ENCODE measurements at places on chromosomes 16 and 17. TPM values are rescaled to one million over a fixed set of nuclear protein-coding genes. Genes with fewer than 3 reads are reported as not detected.

- no peak for DNase-seq
Measured at GRCh38 chr16:69451166-69451565, 26.7 kb downstream of the CYB5B start.

DHRS7C gene
- total RNA-seq: 0.85 TPM

DNA sequence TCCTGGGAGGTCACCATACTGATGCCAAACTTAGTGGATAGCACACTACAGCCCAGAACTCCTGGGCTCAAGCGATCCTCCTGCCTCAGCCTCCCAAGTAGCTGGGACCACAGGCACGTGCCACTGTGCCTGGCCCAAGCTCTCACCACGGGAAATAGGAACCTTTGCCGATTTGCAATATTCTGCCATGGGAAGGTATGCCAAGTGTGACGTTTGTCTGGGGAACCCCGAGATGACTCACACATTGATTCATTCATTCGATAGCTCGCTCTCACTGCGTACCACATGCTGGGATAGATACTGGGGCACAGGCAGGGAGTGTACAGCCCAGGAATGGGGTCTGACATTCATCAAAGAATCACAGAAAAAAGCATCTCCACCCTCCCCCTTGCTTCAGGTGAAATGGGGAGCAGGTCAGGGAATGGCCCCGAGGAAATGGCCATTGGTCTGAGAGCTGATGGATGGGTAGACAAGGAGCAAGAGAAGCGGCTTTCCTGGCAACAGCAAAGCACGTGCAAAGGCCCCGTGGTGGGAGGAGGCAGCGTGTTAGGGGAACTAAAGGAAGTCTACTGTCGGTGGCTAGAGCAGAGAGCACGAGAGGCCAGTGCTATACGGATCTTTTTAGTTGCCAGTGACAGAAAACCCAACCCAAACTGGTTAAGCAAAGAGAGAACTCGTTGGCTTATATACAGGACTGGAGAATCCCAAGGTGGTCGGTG, 44.1 kb downstream of the DNAH17 start:
- no peak for DNase-seq

TBC1D3E gene
- not detected for total RNA-seq

- DNase-seq: no peak
Measured at GRCh38 chr16:77298418-77299360, 99.5 kb downstream of the SYCE1L start.

C16orf74 gene
- total RNA-seq: 1.3 TPM

MYH1 gene
- 0.06 TPM for total RNA-seq

DNA sequence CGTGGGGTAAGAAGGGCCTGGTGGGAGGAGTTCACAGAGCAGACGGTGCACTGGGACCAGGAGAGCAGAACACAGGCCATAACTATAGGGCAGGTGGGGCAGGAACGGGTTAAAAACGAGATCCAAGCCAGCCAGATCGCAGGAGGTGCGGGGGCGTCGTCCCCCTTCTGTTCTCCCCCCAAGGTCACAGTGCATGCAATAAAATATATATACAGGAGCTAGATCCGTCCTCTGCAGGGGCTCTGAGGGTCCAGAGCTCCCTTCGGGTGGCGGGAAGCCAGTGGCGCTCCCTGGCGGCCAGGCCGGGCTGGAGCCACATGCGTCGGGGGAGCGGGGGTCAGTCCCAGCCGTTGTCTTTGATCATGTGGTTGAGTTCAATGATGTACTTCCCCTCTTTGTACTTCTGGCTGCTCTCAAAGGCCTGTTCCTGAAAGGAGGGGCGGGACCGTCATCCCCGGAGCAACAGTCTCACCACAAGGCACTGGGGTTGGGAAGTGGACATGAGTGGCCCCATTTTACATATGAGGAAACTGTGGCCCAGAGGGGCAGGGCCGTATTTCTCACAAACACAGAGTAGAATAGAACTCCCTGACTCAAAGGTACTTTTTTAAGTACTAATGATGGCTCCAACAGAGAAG, 768 bp upstream of the TBX6 start:
- DNase-seq: peak; percentile 78

DNA sequence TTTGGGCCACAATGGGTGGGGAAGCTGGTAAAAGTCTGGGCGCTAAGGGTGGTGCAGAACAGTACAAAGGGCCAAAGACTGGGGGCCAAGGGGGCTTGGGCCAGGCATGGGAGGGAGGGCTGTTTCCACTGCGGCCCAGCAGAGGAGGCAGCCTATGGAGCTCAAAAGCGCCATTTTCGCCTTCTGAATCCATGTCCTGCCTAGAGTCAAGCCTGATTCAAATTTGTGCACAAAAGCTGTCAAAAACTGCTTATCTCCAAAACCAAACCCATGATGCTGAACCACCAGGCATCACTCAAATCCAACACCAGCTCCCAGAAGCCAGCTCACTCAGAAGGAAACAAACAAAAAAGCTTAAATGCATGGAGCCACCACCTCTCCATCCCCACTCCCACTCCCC, 16.0 kb downstream of the COG7 start:
- no peak for DNase-seq

DPEP2 gene
- 2.8 TPM for total RNA-seq

DNA sequence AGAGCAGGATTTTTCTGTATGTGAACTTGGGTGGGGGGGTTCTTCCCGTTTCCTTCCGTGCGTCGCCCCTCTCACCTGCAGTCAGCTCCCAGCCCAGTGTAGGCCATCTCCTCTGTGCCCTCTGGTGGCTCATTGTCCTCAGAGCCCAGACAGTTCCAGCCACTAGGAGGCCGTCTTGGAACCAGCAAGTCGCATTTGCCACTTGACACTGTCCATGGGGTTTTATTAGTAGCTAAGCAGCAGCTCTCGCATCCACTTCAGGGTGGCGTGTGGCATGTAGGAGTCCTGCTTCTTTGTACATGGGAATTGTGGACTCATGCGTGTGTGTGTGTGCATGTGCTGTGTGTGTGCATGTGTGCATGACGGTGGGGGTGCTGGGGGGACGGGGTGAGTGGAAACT, 74.0 kb downstream of the SEC14L1 start:
- DNase-seq: peak; percentile 62

- no peak for DNase-seq
Measured at GRCh38 chr17:15239491-15239890, 25.6 kb downstream of the PMP22 start.

DNA sequence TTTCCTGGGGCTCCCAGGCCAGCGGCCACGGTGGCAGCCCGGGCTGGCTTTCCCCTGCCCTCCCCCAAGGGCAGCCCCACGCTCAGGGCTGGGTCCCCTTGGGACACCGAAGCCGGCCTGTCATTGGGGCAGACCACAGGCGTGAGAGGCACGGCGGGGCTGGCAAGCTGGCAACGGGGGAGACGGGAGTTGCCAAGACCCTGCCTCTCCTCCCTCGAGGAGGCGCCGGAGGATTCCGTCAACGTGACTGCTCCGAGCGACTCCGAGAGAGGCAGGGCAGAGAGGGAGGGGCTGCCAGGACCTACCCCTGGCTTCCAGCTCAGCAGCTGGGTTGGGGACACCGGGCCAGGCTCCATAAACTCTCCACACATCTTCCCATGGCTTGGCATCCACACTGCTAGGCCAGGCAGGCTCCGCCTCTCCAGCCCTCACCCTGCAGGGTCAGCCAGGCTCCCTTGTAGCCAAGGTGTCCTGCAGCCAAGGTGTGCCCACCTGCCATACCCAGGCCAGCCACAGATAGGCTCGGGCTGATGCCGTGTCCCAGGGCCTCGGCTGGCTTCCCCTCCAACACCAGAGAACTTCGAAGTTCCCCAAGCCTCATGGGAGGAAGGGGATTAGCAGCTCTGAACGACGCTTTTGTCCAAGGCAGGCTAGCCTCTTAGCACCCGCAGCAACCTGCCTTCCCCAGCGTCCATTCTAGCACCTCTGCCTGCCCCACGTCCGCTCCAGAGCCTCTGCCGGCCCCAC, 25.5 kb downstream of the TIMM22 start:
- no peak for DNase-seq

DNA sequence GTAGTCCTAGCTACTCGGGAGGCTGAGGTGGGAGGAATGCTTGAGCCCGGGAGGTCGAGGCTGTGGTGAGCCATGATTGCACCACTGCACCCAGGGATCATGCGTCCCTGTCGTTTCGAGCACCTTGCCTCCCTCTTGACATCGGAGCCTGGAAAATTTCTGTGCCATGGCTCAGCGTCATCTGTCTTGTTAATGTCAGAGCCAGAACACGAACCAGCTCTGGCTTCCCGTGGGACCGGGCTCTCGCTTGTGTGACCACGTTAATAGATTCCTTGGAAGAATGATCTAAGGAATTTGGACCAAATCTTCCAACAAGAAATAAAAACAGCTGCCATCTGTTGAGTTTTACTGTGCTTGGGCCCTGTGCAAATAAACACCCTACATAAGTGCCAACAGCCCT, 117.7 kb downstream of the ABCC1 start:
- no peak for DNase-seq

GRCh38 chr16:16019488-16019887, 70.1 kb downstream of the ABCC1 start:
- no peak for DNase-seq

KRT27 gene
- total RNA-seq: not detected

GRCh38 chr16:85699628-85700027, 10.9 kb upstream of the GINS2 start:
- peak; percentile 3 for DNase-seq

PPP4C gene
- 102 TPM for total RNA-seq

DNA sequence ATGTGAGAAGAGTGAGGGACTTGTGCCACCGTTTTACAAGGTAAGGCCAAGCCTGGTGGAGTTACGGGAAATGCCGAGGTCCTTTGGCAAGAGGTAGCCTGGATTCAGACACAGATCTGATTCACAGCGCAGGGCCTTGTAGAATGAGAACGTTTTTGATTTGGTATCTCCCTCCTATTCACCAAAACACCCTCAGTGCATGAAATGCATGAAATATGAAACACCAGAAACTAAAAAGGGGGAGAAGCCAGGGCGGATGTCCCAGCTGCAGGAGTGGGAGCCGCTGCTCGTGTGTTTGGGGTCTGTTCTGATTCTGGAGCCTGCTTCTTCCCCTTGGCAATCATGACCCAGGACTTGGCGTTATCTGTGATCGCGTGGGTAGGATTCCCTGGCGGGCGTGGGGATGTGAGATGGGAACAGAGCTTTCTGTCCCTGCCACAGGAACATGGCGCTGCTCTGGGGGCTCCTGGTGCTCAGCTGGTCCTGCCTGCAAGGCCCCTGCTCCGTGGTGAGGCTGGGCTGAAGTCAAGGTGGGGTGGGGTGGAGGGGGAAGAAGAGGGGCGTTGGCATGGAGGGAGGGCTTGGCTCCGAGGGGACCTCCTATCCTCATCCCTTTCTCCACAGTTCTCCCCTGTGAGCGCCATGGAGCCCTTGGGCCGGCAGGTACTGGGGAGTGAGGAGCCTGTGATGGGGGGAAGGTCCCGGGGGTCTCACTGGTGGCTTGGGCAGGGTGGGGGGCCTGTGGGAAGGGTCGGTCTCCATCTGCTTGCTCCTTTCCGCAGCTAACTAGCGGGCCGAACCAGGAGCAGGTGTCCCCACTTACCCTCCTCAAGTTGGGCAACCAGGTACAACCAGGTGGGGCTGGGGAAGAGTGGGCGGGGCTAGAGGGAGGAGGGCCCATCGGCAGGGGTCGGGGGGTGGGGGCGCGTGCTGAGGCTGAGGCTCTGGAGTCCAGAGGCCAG, 2.2 kb downstream of the SERPINF2 start:
- no peak for DNase-seq

DNA sequence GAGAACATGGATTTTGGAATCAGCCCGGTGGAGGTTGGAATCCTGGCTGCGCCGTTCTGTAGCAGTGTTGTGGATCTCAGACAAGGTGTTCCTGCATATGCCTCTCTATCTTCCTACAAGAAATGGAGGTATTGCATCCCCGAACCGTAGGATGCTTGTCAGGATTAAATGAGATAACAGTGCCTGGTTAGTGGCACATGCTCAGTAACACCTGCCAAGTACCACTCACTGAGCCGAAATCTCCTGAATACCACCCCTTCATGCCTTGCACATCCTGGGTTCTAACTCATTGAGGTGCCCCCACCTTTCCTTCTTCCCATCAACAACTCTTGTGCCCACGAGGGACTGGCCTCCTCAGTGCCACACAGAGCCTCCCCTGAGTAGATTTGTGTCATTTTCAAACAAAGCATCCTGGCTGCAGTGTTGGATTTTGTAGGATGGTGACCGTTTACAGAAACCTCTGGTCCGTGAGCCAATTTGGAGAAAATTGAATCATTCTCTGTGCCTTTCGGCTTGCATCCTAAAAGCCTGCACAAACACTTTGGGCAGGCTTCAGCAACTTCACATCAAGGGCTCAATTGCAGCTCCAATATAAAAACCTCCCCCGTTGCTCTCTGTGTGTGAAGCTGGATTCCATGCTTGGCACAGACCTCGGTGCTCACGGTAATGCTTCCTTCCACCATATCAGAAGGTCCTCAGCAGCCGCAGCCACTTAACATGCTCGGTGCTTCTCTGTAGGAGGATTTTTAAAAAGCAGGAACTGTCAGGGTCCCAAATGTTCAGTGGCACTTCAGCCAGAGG, 84.2 kb downstream of the WWOX start:
- no peak for DNase-seq

- no peak for DNase-seq
Measured at GRCh38 chr16:87074641-87075318, 242.4 kb downstream of the C16orf95 start.

GRCh38 chr17:8701754-8702153, 42.9 kb downstream of the CCDC42 start:
- DNase-seq: no peak

- DNase-seq: no peak
Measured at GRCh38 chr17:7323731-7324437, 5.3 kb downstream of the NEURL4 start.

DNA sequence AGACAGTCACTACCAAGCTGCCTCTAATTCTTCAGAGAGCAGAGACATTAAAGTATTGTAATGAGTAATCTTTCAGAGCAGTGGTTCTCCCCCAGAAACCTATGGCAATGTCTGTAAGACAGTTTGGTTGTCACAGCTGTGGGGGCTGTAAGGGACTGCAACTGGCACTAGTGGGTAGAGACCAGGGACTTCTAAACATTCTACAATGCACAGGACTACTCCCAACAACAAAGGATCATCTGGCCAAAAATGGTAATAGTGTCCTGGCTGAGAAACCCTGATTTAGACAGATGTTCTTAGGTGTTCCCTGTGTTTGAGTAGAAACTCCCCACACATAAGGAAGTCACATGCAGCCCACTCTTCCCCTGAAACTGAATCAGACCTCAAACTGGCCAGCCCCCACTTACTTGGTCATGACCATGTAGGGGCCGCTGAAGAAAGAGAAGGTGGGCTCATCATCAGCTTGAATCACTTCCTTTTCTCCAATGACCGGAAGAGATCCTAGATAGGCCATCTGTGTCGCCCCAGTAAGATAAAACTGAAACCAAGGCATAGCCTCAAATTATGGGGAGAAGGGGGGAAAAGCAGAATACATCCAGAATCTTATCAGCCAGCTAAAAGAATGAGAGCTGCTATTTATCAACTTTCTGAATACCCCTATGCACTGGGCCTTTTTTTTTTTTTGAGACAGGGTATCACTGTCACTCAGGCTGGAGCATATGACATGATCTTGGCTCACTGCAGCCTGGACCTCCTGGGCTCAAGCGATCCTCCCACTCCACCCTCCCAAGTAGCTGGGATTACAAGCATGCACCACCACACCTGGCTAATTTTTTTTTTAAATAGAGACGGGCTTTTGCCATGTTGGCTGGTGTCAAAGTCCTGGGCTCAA, 75.8 kb downstream of the TEX14 start:
- DNase-seq: no peak

Data from mucosa of descending colon (tissue), 3 donors.